ENCODE measurements at places on chromosomes 11 and 22.

GRCh38 chr11:10204021-10204420 is 90.0 kb downstream of the SBF2 start:
- DNase-seq = no peak

GRCh38 chr11:121154486-121155314 is 53.7 kb downstream of the TECTA start:
- no peak for DNase-seq

GRCh38 chr11:114026355-114026754 is 33.2 kb upstream of the ZBTB16 start:
- DNase-seq = no peak

- no peak for DNase-seq
Measured at GRCh38 chr11:32137869-32138268, 47.0 kb downstream of the RCN1 start.

- DNase-seq = no peak
Measured at GRCh38 chr11:69931994-69932910, 113.0 kb upstream of the FGF3 start.

Measured in coronary artery (tissue), 2 donors.